ENCODE measurements at places on chromosomes 6 and 20.

DNA sequence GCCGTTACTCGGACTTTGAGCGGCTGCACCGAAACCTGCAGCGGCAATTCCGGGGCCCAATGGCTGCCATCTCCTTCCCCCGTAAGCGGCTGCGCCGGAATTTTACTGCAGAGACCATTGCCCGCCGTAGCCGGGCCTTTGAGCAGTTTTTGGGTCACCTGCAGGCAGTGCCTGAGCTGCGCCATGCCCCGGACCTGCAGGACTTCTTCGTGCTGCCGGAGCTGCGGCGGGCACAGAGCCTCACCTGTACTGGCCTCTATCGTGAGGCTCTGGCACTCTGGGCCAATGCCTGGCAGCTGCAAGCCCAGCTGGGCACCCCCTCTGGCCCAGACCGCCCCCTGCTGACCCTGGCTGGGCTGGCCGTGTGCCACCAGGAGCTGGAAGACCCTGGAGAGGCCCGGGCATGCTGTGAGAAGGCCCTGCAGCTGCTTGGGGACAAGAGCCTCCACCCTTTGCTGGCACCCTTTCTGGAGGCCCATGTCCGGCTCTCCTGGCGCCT is 7.2 kb downstream of the SNX21 start:
- no peak for DNase-seq

GRCh38 chr6:6471276-6471675 is 117.2 kb upstream of the LY86 start:
- no peak for DNase-seq

GRCh38 chr6:17096652-17097051 is 5.2 kb upstream of the STMND1 start:
- no peak for DNase-seq

DNA sequence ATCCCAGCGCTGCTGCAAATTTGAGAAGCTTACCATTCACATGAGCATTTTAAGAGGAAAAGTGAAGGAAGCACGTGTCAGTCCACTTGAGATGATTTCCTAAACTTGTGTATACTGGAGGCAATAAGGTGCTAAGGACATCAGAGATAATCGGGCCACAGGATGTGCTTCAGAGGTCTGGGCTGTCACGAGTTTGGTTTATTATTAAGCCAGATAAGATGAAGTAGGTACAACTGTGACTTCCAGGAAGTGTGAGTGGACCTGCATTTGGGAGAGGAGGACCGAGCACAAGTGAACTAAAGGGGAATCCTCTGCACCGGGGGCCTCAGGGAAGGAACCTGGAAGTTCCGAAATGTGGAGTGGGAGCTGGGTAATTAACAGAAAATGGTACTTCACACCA is 1.4 kb downstream of the SAMD5 start:
- DNase-seq, result no peak

DNA sequence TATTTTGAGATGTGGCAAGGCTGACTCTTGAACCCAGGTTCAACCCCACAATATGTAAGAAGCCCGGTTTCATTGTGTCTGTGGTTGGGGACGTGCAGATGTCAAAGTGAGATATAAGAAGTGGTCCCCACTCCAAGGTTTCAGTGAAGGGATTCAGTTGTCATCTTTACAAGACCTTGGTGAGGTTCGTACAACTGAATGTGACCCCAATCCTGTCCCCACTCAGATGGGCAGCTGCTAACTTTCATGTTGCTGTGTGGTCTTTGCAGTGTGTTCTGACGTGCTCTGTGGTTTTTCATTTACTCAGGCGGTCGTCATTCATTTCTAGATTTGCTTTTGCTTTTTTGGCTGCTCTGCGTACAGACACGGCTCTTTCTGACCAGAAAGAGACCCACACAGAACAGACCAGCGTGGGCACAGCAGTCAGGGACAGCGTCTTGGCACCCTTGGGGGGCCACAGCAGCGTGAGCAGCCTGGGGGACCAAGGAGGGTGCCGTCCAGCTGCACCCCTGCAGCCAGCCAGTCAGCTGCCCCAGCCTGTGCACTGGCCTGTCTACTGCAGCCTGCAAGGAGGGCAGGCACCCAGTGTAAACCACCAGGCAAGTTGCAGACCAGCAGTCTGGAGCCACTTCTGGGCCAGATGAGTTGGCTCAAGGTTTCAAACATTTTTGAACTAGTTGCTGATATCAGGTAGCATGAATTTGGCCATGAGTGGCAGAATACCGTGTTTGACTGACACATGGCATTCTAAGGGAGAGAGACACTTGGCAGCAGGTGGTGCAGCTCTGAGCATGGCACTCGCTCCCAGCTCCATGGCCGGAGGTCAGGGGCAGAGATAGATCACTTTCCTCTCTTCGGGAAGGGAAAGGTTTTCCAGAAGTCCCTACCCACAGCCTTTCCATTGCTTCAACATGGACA is 49.4 kb upstream of the IRF4 start:
- no peak for DNase-seq

DNA sequence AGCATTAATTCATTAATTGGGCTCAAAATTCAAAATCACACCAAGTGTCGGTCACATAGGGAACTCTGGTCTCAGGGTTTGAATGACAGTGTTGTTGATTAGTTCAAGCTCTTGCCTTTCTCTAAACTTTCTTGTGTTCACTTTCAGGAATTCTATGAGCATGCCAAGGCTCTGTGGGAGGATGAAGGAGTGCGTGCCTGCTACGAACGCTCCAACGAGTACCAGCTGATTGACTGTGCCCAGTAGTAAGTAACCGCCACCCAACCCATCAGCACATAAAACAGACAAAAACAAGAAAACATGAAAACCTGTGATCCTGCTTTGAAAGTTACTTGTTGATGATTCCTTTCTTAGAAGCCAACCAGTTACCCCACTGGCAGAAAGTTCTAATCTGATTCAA is 52.7 kb downstream of the GNAS start:
- no peak for DNase-seq

DNA sequence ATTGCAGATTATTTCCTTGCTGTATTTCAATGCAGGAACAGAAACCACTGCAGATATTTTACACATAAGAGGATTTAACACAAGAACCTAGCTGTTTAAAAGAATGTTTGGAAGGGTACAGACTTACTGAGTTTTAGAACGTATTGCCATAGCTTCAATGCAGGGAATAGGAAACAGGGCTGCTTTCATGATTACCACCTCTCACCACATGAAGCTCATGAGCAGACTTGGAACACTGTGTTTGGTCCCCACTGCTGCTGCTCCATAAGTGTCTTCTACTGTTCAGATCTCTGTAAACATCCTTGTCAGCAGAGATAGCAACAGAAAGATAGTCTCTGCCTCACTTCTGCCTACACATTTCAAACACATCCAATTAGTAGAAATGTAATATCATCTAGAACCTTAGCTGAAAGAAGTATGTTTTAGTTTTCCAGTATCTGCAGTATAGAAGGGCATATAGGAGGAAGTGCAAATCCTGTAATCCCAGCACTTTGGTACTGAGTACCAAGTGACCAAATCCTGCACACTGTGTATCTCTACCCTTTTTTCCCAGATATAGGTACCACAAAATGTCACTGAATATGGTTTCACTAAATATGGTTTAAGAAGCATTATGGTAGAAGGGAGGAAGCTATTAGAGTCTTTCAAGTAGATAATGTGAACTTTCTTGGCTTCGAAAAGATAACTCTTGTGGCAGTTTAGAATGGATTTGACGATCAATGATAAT is 51.9 kb downstream of the STXBP5 start:
- no peak for DNase-seq

DNA sequence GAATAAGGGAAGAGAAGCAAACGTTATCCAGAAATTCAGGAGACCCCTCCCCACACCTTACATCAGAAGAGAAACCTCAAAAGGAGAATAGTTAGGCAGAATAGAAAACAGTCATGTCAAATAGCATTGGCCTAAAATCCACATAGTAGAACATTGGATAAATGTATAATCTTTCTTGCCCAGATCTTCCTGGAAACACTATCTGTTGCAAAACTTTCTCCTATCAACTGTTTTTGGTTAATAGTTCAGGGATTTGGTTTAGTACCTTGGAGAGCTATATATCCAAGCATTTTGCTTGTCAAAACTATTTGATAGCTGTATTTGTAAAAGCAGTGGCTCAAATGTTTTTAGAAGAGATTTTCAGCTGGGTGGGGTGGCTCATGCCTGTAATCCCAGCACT is 74.3 kb upstream of the PHACTR2 start:
- no peak for DNase-seq

- no peak for DNase-seq
Measured at GRCh38 chr6:90893400-90893799, 306.5 kb upstream of the MAP3K7 start.

DNA sequence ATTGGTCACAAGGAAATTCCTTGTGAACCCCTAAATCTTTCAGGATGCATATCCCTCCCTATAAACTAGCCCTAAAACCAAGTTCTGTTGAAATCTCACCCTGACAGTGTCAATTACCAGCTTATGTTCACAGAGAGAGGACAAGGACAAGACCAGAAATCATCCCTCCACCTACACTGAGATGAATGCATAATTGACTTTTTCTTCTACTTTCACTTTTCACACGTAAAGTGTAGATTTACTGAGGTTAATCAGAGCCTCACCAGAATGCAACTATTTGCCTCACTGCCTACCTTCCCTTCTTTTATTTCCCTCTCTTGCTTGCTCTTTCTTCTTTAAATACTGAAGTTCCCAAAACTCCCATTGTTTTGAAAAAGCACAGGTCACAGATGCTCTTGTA is 15.3 kb upstream of the NKAIN2 start:
- DNase-seq, result no peak
